Activated T-helper 1 cell treated with Interleukin-2 at 50 U/mL for 16 hours (primary cell): ENCODE measurements at places on chromosomes 3 and 15.

DNA sequence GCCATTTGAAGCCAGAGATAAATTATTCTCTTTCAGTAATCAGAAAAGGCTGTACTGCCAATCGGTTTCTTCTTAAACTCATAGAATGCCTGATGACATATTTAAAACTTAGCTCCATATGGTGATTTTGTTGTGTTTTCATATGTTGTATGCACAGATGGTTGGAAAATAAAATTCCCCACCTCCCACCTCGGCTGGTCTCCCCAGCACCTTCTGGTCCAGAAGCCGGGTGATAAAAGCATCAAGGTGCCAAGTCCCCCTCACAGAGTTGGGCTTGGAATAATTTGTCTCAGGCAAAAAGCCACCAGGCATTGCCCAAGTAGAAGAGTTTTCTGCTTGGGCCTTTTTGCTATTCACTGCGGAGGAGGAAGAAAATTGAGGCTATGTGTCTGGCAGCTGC is 18.4 kb downstream of the LARS2 start:
- no peak for DNase-seq

DNA sequence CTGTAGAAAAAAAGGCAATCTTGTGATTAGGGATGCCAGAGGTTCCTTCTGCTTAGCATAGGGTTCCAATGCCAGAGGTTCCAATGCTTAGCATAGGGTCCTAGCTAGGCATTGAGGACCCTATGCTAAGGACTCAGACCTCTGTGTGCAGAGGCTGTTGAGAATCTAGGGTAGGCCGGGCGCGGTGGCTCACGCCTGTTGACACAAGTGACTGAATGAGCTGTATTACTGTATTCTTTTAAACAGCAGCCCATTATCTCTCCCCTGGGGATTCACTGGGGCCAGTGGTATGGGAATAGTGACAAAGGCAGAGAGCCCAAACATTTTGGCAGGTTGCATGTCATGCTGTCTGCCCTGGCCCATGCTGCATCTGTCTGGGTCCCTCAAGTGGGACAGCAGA is 16.2 kb downstream of the PAK6 start:
- no peak for DNase-seq

- no peak for DNase-seq
Measured at GRCh38 chr3:34207002-34207401, 408.6 kb downstream of the PDCD6IP start.

- DNase-seq: no peak
Measured at GRCh38 chr15:38058596-38059075, 124.2 kb downstream of the TMCO5A start.

GRCh38 chr15:53586799-53587198 is 172.7 kb downstream of the WDR72 start:
- DNase-seq: no peak

DNA sequence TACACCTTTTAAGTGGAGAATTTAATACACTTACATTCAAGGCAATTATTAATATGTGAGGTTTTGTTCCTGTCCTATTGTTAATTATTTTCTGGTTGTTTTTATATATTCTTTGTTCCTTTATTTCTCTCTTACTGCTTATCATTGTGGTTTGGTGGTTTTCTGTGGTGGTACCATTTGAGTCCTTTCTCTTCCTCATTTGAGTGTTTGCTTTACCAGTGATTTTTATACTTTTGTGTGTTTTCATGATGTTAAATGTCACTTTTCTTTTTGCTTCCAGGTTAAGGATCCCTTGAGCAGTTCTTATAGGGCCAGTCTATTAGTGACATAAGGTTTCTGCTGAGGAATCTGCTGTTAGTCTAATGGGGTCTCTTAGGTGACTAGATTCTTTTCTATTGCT is 116.5 kb downstream of the LRRK1 start:
- no peak for DNase-seq

DNA sequence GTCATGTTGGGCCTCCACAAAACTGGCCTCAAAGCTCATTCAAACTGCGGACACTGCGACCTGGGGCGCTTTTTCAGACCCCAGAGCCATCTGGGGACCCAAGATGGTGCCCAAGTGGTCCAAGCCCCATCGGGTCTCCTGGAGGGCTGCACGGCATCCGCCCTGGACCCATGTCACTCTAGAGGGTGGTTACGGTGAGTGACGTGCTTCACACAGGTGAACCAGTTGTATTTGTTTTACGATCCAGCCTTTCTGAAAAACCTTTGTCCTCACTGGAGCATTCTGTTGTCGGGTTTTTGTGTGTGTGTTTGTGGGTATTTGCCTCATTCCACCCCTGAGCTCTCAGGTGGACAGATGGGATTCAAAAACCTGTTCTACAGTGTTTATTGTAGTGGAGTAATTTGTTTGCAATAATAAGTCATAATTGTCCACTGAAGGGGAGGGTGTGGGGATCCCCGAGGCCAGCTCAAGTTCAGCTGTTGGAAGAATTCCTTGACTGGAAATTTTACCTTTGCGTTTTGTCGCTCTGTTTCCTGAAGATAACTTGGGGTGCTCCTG is 1.9 kb downstream of the SLC51A start:
- DNase-seq: no peak

GRCh38 chr15:49079340-49080039 is 33.2 kb upstream of the SECISBP2L start:
- no peak for DNase-seq

- DNase-seq: no peak
Measured at GRCh38 chr3:79297245-79297960, 470.4 kb downstream of the ROBO1 start.

- DNase-seq: no peak
Measured at GRCh38 chr3:16373341-16373946, 108.4 kb downstream of the OXNAD1 start.

DNA sequence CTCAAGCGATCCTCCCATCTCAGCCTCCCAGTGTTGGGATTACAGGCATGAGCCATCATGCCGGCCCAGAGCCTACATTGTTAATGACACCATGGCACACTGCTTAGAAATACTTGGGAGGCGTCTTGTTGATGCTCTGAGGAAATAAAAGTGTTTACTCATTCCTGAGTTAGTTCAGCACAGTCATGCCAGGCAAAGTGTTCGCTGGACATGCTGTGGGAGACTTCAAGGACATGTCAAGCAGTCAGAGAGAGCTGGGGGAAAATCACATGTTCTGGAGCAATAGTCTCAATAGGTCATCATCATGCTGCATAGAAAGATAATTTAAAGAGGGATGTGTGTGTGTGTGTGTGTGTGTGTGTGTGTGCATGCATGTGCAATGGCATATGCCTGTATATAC is 37.5 kb downstream of the TTC23 start:
- DNase-seq: no peak

DNA sequence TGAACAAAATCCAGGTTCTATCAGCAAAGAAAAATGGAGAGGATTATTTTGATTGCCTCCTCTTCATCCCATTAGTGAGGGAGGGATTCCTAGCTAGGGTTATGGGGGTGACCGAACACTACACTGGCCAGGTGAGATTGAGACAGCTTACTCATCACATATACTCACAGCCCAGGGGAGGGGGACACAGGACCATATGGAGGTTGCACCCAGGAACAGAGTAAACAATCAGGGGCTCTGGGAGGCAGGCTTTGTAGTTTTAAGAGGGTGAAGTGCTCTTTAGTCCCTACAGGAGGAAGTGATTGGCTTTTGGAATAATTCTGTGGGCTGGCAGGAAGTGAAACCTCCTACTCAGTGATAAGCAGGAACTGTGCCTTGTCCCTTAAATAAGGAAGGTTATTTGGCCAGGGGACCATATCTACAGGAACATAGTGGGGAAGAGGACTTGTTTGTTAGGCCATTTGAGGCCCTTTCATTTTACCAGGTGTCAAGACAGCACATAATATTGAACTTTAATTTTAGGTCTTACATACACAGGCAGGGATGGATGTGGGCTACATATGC is 17.5 kb upstream of the KCTD6 start:
- DNase-seq: no peak

DNA sequence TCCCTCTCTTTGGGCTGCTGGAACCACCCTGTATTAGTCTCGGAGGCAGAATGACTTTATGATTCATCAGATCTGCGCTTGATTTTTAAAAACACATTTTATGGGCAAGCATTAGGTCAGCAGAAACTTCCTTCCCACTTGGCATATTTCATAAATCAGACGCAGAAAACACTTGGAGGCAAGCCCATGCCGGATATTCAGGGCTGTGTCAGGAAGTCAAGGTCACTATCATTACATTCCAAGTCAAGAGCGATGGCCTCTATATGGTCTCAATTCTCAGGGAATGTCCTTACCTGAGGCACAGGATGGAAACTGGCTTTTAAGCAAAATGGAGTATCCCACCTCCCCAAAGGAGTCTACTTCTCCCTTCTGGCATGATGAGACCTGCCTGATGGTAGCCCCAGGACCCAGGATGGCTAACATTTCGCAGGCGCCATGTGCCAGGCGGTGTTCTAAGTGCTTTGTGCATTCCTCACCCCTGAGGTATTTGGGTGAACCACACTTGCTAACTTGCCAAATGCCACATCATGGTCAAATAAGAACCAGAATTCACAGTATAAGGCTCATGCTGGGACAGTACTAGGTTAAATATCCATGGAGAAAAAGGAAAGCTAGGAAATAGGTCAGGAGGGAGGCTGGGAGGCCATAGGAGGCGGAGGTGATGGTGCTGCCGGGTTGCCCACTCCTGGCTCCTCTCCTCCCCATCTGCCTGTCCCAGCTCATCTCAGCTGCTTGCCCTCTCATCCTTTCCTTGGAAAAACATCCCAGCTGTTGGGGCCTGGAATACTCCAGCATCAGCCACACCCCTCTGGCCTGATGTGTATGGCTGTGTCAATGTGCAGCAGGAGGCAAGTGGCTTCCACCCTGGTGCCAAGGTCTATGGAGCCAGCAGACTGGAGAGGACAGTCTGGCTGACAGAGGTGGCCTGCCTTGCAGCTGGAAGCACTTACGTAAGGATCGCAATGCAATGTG is 18.8 kb downstream of the BCL2L10 start:
- DNase-seq: no peak

GRCh38 chr3:107627962-107628542 is 105.3 kb downstream of the BBX start:
- no peak for DNase-seq

DNA sequence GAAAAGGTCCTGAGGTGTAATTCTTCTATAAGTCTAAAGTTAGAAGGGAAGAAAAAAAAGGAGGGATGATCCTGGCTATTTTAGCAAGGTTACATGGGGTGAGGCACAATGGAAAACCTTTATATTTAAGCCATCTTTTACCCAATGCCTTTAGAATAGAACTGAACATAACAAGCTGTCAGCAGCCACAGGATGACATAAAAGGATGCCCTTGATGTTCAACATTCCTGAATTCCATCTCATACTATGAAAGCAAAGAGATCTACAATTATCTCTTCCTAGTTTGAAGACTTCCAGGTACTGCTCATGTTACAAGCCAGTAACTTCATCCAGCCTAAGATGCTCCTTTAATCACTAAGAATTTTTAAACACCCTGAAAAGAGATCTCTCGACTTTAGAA is 26.9 kb downstream of the NEK10 start:
- DNase-seq: no peak

- DNase-seq: no peak
Measured at GRCh38 chr3:182713743-182714517, 79.4 kb upstream of the ATP11B start.

DNA sequence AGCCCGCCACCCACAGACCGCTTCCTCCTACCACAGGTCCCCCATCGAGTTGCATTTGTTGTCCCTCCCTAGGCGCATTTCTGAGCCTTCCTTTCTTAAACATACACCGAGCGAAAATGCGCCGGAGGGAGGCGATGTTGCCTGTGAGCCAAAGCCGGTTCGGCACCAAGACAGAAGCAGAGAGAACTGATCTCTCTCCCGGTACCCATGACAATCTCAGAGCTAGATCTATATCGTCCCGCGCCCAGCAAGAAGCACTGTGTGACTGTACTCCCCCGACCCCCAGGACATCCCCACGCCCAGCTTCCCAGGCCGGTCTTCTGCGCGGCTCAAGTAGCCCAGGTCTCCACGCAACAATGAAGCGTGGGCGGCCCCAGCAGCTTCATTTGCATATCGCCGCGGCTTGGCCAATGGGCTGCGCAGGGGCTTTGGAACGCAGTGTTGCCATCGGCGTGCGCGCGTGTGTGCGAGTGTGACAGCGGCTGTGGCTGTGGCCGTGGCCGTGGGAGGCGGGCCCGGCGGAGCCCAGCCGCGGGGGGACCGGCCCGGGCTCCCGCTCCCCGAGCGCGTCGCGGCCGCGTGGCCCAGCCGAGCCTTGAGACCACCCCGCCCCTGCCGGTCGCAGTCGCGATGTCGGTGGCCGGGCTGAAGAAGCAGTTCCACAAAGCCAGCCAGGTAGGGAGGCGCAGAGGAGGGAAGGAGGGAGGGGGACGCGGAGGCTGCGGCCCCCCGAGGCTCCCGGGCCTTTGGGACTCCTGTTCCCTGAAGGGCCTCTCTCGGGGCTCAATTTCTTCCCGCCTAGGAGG is at the start of gene SH3GL3:
SH3GL3 (plus strand) TSS at position 438 of the 806 bp plus-strand sequence; CDS start at position 631, 193 bp downstream.
- no peak for DNase-seq

DNA sequence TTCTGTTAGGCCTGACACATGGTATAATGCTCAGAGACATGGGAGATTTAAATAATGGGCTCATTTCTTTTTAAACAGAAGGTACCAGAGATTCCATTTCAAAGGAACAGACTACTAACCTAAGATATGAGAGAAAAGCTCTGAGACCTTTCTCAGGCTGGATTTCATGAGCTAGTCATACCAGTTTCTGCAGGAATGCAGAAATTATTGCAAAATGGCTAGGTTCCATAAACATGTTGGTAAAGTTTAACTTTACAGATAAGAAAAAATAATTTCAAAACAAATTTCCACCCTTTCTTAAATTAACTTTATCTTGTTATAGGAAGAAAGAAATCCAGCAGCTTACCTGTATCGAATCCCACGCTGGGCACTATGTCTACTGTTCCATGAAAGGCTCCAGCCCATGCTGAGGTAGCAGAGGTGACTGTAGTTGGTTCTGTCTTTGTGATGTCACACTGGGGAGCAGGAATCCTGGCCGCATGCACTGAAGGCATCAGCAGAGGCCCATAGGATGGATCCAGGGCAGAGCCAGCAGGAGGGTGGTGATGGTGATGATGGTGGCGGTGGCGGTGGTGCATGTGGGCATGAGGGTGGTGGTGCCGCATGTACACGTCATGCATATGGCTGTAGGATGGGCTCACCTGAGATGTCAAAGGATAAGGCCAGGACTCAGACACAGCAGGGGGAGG is 22.6 kb downstream of the VGLL3 start:
- no peak for DNase-seq
